ENCODE measurements at places on chromosomes 16 and 17. TPM values are rescaled to one million over a fixed set of nuclear protein-coding genes. Genes with fewer than 3 reads are reported as not detected.
A peak's percentile ranks its signal among the peaks of the same experiment; 100 is the strongest.

DNA sequence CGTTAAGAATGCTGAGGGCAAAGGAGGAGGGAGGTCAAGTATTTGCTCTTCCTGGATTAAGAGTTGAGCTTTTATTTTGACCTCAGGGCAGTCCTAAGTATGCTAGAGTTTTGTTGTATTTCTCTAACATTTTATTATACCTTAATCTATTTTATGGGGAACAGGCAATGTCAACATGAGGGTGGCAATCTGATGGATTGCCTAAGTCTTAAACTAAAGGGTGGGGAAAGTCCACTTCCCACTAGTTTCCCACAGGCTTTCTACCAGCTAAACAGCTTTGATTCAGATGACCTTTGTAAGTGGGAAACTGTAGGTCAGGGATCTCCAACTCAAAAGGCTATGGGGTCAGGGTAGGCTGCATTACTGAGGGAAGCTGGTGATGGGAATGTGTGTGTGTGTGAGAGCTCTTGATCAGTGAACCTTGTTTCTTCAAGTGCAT, 24.9 kb downstream of the HSD17B2 start:
- H3K36me3 ChIP-seq = no peaks in the 10 kb centered on the region
- H3K4me1 ChIP-seq = peaks cover 4% of the 10 kb centered on the region
- no peak overlapping the region for H3K27ac ChIP-seq
- H3K4me3 ChIP-seq = no peak overlapping the region
- peaks cover 19% of the 10 kb centered on the region for H3K27me3 ChIP-seq
- DNase-seq = no peak

DNA sequence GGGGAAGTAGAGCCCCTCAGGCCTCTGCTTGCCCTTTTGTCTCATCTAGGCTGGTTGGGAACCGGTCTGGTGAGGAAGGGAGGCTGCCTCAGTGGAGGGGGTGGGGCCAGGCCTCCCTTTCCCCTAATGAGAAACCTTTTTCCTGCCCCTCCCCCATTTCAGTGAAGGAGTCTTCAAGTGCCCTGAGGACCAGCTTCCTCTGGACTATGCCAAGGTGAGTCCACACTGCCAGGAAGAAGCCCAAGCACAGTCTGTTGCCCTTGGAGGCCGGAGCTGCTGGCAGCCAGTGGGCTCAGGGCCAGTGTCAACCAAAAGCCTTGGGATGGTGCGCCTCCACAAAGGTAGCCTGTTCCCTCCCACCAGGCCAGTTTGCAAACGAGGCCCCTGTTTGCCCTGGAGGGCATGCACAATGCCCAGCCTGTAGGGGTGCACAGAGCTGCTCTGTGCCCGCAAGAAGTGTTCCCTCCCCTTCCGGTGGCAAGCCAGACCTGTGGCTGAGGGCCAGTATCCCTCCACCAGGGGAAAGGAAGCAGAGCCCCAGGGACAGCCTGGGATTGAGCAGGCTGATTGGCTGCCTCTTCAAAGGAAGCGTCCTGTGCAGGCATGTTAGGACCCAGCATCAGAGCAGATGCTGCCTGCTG, 3.4 kb downstream of the TRAF4 start:
- no peak for DNase-seq
- no peak overlapping the region for H3K27ac ChIP-seq
- H3K36me3 ChIP-seq = peaks cover 67% of the 10 kb centered on the region
- peaks cover 12% of the 10 kb centered on the region for H3K4me1 ChIP-seq
- H3K4me3 ChIP-seq = peak overlapping the region; percentile 17
- no peaks in the 10 kb centered on the region for H3K27me3 ChIP-seq

DNA sequence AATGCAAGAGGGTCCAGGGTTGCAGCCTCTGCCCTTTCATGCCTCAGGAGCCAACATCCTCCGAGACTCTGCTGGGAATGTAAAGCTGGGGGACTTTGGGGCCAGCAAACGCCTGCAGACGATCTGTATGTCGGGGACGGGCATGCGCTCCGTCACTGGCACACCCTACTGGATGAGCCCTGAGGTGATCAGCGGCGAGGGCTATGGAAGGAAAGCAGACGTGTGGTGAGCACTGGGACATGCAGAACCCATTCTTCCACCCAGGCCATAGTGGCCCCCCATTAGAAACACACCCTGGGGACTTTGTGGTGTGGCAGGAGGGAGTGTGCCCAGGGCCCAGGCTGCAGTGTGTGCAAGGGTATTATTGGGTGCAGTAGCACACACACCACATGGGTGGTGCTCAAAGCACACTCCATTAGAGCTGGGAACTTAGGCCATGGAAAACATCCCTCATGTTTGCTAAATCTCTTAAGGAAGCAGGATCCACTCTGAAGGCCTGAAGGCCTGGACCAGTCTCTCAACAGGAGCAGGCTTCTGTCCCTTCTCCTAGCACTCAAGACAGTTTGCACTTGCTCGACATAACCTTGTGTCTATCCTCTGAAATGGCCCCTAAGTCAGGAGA, 7.6 kb downstream of the LIMD2 start:
- H3K36me3 ChIP-seq = peaks cover 49% of the 10 kb centered on the region
- H3K4me1 ChIP-seq = peaks cover 24% of the 10 kb centered on the region
- H3K27me3 ChIP-seq = no peaks in the 10 kb centered on the region
- no peak for DNase-seq

The TBX21 gene
- 40.4 TPM for total RNA-seq

- H3K4me1 ChIP-seq = no peaks in the 10 kb centered on the region
- no peak overlapping the region for H3K4me3 ChIP-seq
- peaks cover 18% of the 10 kb centered on the region for H3K27me3 ChIP-seq
- H3K36me3 ChIP-seq = no peaks in the 10 kb centered on the region
- no peak overlapping the region for H3K27ac ChIP-seq
These were observed 14.1 kb upstream of the MRTFB start for GRCh38 chr16:14056970-14057369.

The PNPO gene
- total RNA-seq = 41.0 TPM

GRCh38 chr16:969508-970385, 1.0 kb downstream of the LMF1 start:
- H3K27ac ChIP-seq = no peak overlapping the region
- DNase-seq = no peak
- H3K36me3 ChIP-seq = peaks cover 28% of the 10 kb centered on the region
- peak overlapping the region; percentile 75 for H3K4me3 ChIP-seq
- H3K4me1 ChIP-seq = peaks cover 10% of the 10 kb centered on the region

The KRTAP1-5 gene
- not detected for total RNA-seq

- no peak overlapping the region for H3K27ac ChIP-seq
- peaks cover 13% of the 10 kb centered on the region for H3K27me3 ChIP-seq
- H3K4me3 ChIP-seq = peak overlapping the region; percentile 73
These were observed 147.2 kb downstream of the SPECC1 start for GRCh38 chr17:20156196-20157000.

DNA sequence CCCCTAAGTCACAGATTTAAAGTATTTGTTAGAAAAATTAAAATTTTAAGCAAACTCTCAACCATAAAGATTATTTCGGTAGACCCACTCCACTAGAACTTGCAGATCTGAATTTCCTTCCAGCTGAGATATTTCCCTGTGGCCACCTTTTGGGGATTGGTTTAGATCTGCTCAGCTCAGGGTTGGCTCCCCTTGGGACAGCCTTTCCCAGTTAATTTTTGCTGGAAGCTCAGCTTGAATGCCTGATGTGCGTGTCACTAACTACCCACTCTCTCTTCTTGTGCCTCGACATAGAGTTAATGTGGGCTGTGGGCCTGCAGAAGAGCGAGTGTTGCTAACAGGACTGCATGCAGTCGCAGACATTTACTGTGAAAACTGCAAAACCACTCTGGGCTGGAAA, 57.6 kb downstream of the YPEL2 start:
- no peak overlapping the region for H3K4me3 ChIP-seq
- DNase-seq = no peak
- H3K27ac ChIP-seq = no peak overlapping the region
- H3K4me1 ChIP-seq = no peaks in the 10 kb centered on the region
- no peaks in the 10 kb centered on the region for H3K27me3 ChIP-seq
- H3K36me3 ChIP-seq = peaks cover 11% of the 10 kb centered on the region

The PLCG2 gene
- total RNA-seq = 9.6 TPM

GRCh38 chr16:4937782-4938682, 1.1 kb upstream of the PPL start:
- no peaks in the 10 kb centered on the region for H3K36me3 ChIP-seq
- peaks cover 27% of the 10 kb centered on the region for H3K27me3 ChIP-seq
- H3K27ac ChIP-seq = no peak overlapping the region
- no peaks in the 10 kb centered on the region for H3K4me1 ChIP-seq
- peak overlapping the region; percentile 41 for H3K4me3 ChIP-seq
- DNase-seq = no peak

DNA sequence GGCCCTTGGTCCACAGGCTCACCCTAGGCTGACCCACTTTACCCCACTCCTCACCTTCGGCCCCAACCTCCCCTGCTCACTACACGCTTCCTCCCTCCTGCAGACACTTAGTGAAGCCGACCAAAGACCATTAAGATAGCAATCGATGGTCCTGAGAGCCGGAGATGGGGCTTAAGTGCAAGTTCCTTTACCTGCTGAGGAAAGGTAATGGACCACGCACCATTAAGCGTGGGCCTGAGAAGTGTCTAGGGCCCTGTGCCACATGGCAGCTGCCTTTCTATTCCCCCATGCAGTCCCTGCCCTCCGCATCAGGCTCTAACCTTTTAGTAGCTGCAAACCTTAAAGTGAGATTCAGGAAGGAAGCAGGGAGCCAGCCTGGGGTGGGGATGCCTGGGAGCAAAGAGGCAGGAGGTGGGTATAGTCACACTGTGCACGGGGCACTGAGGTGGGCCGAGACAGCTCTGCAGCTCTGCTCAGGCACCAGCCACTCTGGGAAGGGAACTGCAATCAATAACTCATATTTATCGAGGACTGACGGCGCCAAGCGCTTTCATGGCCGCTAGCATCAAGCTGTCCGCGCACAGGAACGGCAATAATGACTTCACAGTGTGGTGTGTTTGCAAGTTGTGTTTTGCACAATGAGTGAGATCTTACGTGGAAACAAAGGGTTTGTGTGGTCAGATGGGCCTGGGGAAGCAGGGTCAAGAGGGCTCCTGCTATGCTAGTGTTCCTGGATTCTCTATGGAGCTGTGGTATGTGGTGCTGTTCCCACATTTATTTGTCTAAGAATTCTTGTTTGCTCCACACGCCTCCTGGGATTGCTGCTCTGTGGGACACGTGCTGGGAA, 84.9 kb upstream of the CDC42EP4 start:
- H3K36me3 ChIP-seq = no peaks in the 10 kb centered on the region
- H3K4me3 ChIP-seq = no peak overlapping the region
- no peak for DNase-seq
- H3K27ac ChIP-seq = no peak overlapping the region
- no peaks in the 10 kb centered on the region for H3K4me1 ChIP-seq

The ABCA3 gene
- 12.5 TPM for total RNA-seq

GRCh38 chr17:44593156-44593555, 35.9 kb downstream of the FZD2 start:
- DNase-seq = no peak
- no peak overlapping the region for H3K27ac ChIP-seq
- no peaks in the 10 kb centered on the region for H3K36me3 ChIP-seq
- no peak overlapping the region for H3K4me3 ChIP-seq

DNA sequence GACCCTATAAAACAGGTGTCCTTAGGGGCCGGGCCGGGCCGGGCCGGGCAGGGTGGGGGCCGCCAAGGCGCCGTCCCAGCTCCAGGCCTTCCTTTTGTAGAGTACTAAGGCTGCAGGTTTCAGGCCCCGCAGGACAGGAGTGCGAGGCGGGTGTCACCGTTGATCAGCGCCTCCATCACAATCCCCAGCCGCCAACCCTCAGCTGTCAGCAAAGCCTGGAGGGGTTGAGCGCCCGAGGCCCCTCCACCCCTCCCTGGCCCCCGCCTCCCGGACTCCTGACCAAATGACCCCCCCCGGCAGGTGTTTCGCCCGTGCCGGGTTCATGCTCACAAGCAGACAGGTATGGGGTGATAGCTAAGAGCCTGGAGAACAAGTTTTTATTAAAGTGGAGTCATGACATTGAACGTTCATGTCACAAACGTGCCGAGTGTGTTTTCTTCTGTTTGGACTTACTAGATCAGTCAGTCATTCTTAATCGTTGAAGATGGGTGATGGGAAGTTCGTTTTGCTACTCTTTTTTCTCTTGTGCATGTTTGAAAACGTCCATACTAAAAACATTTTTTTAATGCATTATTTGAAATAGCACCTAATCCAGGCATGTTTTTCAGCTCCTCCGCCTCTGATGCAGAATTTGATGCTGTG, 534 bp downstream of the ARL2BP start:
- H3K4me3 ChIP-seq = peak overlapping the region; percentile 76
- peaks cover 14% of the 10 kb centered on the region for H3K4me1 ChIP-seq
- H3K27me3 ChIP-seq = no peaks in the 10 kb centered on the region
- no peak for DNase-seq

DNA sequence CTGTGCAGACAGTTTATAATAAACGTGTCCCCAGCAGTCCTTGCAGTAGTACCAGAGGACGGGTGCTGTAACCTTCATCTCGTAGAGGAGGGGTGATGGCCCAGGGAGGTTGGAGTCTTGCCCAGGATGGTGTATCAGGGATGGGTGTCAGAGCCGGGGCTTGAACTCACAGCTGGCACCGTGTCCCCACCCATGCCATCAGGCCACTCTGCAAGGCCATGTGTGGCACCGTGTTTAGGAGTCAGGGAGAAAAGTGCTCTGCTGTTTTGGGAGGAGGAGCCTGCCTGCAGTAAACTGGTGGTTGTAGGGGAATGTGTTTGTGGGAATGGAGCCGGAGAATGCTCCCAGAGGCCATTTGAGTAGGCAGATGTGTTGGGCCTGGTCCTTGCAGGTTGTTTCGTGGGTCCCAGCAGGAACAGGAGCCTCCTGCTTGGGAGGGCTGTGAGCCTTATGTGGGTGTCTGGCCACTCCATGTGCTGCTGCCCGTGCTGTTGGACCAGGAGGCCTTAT, 1.7 kb downstream of the ADORA2B start:
- no peak overlapping the region for H3K4me3 ChIP-seq
- DNase-seq = no peak
- H3K4me1 ChIP-seq = peaks cover 21% of the 10 kb centered on the region
- H3K27me3 ChIP-seq = peaks cover 45% of the 10 kb centered on the region

GRCh38 chr17:10372906-10373305, at the start of gene MYH13:
MYH13 (minus strand) TSS chr17:10373006; CDS start chr17:10364530, 8,476 bp downstream.
- no peaks in the 10 kb centered on the region for H3K27me3 ChIP-seq
- no peaks in the 10 kb centered on the region for H3K36me3 ChIP-seq
- no peak within 1 kb of the TSS for H3K4me3 ChIP-seq
- no peak within 1 kb of the TSS for H3K27ac ChIP-seq
- H3K4me1 ChIP-seq = no peaks in the 10 kb centered on the region

The INTS2 gene
- total RNA-seq = 29.2 TPM

- peaks cover 11% of the 10 kb centered on the region for H3K4me1 ChIP-seq
- H3K36me3 ChIP-seq = no peaks in the 10 kb centered on the region
- no peak for DNase-seq
- H3K27ac ChIP-seq = no peak overlapping the region
- no peaks in the 10 kb centered on the region for H3K27me3 ChIP-seq
These were observed 85.1 kb downstream of the SLC39A11 start for GRCh38 chr17:73007407-73007806.

DNA sequence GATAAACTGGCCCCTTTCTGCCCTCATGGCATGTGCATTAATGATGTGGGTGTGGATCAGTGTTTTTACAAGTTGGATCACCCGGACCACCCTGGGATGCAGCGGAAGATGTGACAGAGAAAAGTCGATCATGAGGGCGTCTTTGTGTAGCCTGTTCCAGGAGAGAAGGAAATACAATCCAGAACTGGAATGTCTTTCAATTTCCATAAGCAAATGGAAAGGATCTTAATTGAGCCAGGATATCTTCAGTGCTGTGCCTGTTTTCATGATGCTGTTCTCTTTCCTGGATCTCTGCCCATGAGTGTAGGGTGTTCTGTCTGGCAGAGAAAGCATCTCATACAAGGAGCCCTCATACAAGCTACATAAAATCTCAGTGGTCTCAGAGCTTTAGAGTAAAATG, 481.4 kb downstream of the XYLT1 start:
- H3K27ac ChIP-seq = no peak overlapping the region
- H3K27me3 ChIP-seq = no peaks in the 10 kb centered on the region
- H3K36me3 ChIP-seq = no peaks in the 10 kb centered on the region
- H3K4me3 ChIP-seq = no peak overlapping the region
